ENCODE measurements at places on chromosomes 16 and 17.

DNA sequence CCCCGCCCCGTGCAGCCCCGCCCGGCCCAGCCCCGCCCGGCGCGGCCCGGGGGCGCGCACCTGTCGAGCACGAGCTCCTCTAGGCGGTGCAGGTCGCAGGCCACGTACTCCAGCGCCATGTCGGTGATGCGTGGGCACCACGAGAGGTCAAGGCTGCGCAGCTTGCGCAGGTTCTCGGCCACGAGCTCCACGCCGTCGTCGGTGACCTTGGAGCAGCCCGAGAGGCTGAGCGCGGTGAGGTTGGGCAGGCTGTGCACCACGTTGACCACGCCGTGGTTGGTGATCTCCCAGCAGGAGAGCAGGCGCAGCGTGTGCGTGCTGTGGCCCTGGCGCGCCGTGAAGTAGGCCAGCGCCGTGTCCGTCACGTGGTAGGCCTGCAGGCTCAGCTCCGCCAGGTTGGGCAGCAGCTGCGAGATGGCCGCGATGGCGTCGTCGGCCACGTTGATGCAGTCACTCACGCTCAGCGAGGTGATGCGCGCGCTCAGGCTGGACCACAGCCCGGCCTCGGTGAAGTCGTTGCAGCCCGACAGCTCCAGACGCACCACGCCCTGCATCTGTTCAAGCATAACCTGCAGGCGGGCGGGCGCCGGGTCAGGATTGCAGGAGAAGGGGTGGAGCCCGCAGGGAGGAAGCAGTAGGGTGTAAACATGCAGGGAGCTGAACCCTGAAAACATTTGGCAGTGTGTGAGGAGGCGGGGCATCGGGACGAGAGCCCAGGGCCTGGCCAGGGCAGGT, 5.3 kb upstream of the WDR24 start:
- no peak for DNase-seq

GRCh38 chr16:28504707-28505404, 1.8 kb downstream of the IL27 start:
- DNase-seq, result no peak

DNA sequence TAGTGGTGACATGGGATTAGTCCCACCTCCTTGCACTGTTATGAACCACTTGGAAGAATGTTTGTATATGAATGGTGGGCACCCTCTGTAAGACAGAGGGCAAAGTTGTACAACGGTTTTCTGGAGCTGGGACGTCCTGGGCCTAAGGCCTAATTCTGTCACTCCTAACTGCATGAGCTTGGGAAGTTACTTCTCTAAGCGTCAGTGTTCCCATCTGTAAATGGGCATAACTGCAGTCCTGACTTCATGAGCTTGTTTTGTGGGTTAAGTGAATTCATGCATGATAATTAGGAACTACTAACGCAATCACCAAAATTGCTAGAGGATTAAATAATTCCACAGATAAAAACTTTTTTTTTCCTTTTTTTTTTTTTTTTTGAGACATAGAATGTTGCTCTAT, 1.8 kb downstream of the TBC1D16 start:
- no peak for DNase-seq

DNA sequence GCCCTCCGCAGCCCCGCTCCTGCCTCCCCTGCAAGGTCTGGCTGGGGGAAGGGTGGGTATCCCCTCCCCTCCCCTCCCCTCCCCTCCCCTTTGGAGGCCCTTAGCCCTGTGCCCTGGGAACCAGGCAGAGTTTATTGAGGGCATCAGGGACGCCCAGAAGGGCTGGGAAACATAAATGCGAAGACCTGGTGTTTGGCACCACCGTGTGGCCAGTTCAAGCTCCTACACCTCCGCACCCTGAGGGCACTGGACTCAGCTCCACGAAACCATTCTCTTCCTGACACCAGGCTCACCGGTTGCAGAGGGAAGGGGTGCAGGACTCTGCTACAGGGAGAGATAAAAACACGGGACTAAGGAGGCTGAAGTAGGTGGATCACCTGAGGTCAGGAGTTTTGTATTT, 1.0 kb upstream of the AIPL1 start:
- peak; percentile 75 for DNase-seq

- DNase-seq, result no peak
Observed at GRCh38 chr16:57299009-57299718, 14.7 kb upstream of the PLLP start.

GRCh38 chr17:62597920-62598319, 29.6 kb upstream of the MRC2 start:
- no peak for DNase-seq

DNA sequence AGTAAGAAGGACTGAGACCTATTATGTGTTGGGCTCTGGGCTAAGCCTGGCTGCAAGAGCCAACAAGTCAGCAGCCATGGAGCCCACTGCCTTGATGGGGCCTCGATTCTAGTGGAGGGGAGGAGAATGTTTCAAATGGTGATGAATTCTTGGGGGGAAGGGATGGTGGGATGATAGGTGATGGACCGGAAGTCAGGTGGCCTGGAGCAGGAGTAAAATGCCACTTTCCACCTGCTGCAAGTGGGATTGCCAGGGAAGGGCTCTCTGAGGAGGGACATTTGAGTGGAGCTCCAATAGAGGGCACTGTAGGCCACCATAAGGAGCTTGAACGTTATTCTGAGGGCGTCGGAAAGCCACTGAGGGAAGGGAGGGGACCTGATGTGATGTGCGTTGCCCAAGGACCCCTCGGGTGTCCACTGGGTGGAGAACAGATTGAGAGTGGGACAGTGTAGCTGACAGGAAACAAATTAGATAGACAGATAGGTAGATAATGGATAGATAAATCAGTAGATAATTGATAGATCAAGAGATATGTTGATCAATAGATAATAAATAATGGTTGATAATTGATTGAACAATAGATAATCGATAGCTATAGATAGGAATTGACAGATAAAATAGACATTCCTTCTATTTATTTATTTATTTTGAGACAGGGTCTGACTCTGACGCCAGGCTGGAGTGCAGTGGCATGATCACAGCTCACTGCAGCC, 18.2 kb upstream of the NXPH3 start:
- peak; percentile 87 for DNase-seq

- DNase-seq, result no peak
Observed at GRCh38 chr17:82247182-82247823, 18.5 kb downstream of the SLC16A3 start.

- DNase-seq, result no peak
Observed at GRCh38 chr17:42337442-42337841, 49.1 kb downstream of the STAT5A start.

GRCh38 chr17:901191-901950, 78.2 kb downstream of the NXN start:
- DNase-seq, result no peak

DNA sequence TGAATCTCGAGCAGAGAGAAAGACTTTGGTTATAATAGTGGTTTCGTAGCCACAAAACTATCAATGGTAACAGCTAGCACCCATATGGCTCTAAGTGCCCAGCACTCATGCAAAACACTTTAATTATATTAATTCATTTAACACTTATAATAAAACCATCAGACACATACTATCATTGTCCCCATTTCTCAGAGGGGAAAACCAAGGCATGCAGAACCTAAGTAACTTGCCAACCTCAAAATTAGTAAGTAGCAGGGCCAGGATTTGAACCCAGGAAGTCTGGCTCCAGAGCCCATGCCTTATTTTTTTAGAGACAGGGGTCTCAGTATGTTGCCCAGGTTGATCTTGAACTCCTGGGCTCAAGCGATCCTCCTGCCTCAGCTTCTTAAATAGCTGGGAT, 145.6 kb upstream of the HS3ST2 start:
- no peak for DNase-seq

DNA sequence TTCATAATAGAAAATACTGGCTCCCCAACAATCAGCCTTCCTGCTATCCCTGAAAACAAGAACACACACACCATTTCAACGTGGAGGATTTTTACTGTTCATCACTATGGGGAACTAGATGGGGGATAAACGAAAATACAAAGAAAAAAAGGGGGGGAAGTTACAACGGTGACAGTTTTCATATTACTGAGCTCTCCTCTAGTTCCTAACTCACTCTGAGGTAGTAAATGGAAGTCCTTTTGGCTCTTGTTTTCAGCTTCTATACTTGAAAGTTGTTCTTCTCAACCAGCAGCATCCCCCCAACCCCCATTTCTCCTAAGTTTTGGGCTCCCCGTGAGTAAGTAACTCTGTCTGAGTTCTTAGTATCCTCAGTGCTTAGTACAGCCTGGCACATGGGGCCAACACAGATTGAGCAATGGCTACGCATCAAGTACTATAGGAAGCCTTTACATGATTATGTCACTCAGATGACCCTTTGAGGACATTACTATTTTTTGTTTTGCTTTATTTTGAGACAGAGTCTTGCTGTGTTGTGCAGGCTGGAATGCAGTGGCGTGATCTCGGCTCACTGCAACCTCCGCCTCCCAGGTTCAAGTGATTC, 4.2 kb upstream of the CORO7 start:
- DNase-seq, result no peak

DNA sequence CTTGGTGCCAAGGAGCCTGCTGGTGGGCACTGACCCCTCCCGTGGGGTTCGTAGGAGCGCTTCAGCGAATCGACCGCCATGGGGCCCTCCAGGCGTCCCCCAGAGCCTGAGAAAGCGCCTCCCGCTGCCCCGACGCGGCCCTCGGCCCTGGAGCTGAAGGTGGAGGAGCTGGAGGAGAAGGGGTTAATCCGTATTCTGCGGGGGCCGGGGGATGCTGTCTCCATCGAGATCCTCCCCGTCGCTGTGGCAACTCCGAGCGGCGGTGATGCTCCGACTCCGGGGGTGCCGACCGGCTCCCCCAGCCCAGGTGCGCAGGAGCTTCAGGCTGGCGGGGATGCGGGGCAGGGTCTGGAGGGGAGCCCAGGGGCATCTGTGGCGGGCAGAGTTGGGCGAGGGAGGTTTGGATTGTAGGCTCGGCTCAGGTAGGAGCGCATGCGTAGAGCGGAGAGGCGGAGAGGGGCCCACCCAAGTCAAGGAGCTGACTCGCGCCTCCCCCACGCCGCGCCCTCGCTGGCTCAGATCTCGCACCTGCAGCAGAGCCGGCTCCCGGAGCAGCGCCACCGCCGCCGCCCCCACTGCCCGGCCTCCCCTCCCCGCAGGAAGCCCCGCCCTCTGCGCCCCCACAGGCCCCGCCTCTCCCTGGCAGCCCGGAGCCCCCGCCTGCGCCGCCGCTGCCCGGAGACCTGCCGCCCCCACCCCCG, 19.8 kb downstream of the FMNL1 start:
- DNase-seq, result peak; percentile 78

- DNase-seq, result no peak
Observed at GRCh38 chr16:907361-907760, 63.4 kb downstream of the LMF1 start.
